ENCODE measurements at places on chromosomes 4 and X. TPM values are rescaled to one million over a fixed set of nuclear protein-coding genes. Genes with fewer than 3 reads are reported as not detected.

DNA sequence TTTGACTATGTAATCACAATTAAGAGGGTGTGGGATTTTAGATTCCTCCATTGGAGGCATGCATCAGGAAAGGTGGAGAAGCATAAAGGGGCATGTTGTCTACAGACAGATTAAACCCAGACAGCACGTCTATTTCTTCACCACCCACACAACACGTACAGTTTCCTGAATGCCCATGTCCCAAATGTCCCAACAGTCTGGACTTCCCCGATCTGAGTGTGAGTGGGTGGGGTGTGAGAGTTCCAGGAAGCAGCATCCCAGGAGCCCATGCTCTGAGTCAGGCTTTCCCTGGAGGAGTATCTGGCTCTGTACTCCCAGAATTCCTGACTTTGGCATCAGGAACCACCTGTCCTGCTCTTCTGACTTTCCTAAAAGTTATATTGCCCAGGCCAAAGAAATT, 30.8 kb upstream of the NDP start:
- H3K4me3 ChIP-seq, result no peak overlapping the region
- no peak for DNase-seq
- no peak overlapping the region for H3K27ac ChIP-seq
- H3K27me3 ChIP-seq, result peaks cover 4% of the 10 kb centered on the region

- no peak overlapping the region for H3K27ac ChIP-seq
- no peaks in the 10 kb centered on the region for H3K4me1 ChIP-seq
- no peak overlapping the region for H3K4me3 ChIP-seq
- peaks cover 11% of the 10 kb centered on the region for H3K27me3 ChIP-seq
These were observed 72.4 kb upstream of the LONRF3 start for GRCh38 chrX:118901991-118902390.

- H3K4me3 ChIP-seq, result no peak overlapping the region
- H3K27ac ChIP-seq, result no peak overlapping the region
- DNase-seq, result no peak
- H3K36me3 ChIP-seq, result peaks cover 39% of the 10 kb centered on the region
These were observed 54.6 kb downstream of the RELL1 start for GRCh38 chr4:37631551-37631950.

Gene PFKFB1
- polyA plus RNA-seq, result 0.28 TPM

- no peaks in the 10 kb centered on the region for H3K27me3 ChIP-seq
- H3K4me1 ChIP-seq, result no peaks in the 10 kb centered on the region
- H3K36me3 ChIP-seq, result peaks cover 20% of the 10 kb centered on the region
- DNase-seq, result no peak
These were observed 14.7 kb downstream of the NFXL1 start for GRCh38 chr4:47899639-47900038.

All from immature natural killer cell (primary cell).